Stimulated activated CD4-positive, alpha-beta T cell treated with anti-CD3 and anti-CD28 coated beads, Interleukin-1b, Interleukin-23, amount 100 ng/mL, for 24 hours (primary cell): ENCODE measurements at places on chromosomes 11 and 22.

GRCh38 chr22:47041271-47042115, 279.0 kb downstream of the TBC1D22A start:
- no peak for DNase-seq

GRCh38 chr11:20303391-20303965, 60.0 kb upstream of the HTATIP2 start:
- DNase-seq, result no peak

DNA sequence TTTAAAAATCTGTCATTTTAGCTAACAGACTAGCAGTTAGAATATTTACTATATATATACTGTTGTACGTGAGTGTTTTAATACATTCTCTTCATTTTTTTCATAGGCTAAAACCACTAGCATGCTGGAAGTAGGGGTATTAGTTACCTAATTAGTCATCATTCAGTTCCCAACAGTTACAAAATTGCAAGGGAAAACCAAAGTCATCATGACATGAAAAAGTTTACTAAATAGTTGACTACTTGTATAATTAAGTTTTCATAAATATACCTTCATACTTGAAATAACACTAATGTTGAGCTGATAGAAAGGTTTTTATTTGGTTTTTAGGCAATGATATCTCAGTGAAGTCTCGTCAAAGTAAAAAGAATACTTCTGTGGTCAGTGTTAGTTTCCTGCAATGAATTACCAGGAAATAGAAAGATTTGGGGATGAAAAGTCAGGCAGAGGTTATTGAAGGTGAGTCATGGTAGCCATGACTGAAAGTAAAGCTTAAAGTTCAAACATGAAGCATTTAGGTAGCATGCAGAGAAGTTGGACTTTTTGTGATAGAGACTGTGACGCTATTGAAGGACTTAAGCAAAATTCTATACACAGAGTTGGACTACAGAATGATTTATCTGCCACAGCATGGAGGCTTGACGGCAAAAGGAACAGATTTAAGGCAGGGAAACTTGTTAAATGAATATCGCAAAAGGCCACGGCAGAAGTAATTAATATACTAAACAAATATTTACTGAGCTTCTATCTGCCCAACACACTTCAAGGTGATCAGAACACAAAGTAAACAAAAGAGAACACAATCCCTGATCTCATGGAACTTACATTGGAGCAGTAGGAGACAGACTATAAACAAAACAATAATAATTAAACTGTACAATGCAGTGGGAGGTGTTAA, 828.1 kb upstream of the FAT3 start:
- DNase-seq, result no peak

DNA sequence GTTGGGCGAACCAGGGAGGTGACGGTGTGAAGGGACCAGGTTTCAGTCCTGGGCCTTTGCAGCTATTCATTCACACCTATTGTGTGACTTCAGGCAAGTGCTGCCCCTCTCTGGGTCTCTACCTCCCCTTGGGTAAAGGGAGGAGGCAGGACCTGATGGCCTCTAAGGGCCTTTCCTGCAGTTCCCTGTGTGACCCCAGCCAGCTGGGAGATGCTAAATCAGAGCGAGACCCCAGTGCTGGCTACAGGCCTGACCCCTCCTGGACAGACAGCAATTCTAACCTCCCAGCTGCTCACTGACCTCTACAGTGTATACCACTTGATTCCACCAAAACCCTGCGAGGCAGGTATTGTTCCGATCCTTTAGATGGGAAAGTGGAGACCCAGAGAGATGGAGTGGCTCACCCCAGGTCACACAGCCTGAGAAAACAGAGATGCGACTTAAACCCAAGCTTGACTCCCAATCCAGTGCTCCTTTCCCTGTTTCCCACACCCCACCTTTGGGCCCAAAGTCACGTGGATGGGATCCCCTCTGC, 6.2 kb downstream of the MAFF start:
- DNase-seq, result no peak

DNA sequence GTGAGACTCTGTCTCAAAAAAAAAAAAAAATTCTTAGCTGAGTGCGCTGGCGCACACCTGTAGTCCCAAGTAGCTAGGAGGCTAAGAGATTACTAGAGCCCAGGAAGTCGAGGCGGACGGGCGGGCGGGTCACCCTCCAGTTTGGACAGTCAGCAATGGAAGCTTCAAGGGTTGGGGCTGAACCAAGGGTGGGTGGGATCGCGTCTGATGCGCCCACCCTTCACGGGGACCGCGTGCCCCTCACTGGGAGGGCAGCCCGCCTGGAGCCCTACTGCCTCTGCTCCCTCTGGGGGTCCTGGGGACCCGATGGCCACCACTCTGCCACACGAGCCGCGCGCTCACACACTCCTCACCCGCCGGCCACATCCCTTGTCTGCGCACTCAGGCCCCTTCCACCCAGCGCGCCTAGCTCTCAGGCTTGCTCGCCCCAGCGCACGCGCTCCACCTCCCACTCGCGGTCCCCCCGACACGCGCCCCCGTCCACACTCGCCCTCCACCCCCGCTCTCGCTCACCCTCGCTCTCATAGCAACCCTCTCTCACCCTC, 494 bp downstream of the CHID1 start:
- DNase-seq, result no peak

DNA sequence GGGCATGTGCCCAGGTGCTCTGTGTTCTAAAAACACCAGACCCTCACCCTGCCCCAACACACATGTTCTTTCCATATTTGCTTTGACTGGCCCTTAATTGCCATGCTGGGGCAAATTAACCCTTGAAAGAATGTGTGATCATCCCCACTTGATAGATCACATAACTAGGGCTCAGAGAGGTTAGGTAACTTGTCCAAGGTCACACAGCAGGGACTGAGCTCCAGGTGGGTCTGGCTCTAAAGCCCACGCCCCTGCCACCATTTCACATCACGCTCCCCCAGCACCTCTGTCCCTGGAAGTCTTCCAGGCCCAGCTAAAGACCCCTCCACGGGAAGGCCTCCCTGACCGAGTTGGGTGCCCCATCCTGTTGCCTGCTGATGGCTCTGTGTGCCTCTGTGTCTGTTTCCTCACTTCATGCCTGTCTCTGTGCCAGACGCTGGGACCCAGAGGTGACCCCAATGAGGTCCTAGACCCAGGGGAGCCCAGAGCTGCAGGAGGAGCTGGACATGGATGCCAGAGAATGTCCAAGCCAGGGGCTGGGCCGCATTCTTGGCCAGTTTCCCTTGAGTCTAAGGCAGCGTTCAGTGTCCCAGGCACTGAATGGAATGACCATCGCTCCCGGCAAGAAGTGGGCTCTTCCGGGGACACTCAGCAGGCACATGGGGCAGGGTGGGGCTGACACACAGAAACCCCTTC, 79.7 kb downstream of the MYO7A start:
- no peak for DNase-seq

DNA sequence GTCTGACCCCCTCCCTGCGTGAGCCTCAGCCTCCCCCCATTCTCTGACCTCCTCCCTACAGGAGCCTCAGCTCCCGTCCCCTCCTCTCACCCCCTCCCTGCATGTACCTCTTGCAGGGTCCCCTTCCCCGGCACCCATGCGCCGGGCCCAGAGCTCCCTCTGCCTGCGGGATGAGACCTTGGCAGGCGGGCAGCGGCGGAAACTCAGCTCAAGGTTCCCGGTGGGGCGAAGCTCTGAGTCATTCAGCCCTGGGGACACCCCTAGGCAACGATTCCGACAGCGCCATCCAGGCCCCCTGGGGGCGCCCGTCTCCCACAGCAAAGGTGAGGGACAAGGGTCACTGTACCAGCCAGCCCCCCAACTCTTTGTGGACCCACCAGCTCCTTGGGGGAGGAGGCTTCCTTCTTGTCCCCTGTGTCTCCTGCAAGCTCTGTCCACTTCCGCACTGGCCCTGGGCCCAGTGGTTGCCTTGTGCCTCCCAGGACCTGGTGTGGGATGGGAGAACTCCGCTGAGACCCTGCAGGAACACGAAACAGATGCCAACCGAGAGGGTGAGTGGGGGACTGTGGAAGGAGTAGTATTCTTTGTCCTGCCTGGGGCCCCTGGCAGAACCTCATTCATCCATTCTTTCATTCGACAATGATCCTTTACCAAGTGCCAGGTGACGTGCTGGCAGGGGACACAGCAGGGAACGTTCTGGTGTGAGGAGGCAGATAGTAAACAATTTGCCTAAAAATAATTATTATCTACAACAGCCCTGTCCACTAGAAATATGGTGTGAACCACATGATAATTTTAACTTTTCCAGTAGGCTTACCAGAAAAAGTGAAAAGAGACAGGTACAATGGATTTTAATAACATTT, 3.7 kb upstream of the RPS6KA4 start:
- DNase-seq, result no peak

- DNase-seq, result no peak
Measured at GRCh38 chr11:129918361-129918760, 23.0 kb upstream of the NFRKB start.

DNA sequence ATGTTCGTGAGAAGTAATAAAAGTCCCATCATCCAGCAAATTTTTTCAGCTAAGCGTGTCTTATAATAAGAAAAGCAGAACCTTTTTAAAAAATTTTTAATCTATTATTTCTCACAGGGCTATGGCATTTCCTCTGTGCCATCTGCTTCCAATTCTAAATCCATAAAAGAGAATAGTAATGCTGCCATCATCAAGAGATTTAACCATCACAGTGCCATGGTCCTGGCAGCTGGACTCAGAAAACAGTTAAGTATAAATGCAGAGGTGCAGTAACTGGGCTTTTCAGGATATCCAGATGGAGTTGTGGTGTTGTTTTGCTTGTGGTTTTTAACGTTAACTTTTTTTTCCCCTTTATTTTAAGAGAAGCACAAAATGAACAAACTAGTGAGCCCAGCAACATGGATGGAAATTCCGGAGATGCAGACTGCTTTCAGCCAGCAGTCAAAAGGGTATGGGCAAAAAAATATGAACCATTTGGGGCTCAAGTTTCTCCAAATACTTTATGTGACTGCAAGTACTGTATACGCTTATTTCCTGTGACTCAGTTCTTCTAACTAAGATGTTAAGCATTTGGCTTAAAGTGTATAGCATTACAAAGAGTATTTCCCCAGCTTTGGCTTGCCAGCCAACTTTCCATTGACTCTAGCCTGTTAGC, 25.2 kb downstream of the GTF2H1 start:
- no peak for DNase-seq

DNA sequence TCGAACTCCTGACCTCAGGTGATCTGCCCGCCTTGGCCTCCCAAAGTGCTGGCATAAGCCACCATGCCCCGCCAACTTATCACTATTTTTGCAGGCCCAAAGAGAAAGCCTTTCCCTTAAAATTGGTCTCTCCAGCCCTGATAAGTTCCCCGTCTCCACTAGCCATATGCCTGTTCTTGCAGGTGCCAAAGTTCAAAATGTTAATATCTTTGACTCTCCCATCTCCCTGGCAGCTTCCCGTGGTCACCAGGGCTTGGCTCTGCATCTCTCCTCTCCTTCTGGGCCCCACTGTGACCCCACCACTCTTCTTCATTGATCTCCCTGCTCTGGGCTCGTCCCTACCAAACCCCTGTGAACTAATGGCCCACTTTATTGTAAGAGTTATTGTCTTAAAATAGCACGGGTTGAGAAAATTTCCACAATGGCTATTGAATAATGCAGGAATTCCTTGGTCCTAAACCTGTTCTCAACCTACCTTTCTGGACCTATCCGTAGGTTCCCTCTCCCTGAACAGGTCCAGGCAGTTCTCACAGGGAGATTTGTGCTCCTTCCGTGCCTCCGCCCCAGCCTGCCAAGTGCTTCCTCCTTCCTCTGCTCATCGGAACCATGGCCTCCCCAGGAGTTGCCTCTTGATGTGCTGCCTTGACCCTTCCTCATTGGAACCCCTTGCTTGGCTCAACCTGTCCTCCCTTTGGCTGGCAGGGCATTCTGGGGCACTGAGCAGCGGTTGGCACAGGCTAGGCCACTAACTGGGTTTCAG, 147.5 kb downstream of the DSCAML1 start:
- no peak for DNase-seq

DNA sequence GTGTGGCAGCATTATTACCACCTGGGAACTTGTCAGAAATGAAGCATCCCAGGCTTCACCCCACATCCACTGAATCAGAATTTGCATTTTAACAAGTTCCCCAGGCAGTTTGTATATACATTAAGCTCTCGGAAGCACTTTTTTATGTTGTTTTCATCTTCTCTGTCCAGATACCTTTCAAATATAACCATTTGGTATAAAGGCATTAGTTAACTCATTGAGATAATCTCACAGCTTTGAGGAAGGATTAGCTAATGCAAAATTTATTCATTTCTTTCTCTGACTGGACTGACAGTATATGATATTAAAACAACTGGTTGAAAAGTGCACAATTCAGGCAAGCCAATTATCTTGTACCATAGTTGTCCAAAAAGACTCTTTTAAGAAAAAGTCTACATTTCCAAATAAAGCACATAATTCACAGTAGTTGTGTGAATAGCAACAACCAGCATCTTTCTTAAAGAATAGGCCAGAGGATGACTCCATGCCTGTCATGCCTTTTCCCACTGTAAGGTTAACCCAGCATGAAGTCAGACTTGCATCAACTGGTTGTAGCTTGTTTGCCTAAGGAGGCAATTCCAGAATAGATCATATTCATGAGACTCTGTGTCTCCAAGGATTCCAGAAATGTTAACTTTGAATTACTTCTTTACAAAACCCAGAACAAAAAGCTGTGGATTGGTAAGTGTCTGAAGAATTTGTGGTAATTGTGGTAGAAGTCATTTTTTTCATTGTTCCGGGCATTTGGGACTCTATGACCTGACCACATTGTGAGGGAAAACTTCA, 254.3 kb upstream of the SESN3 start:
- DNase-seq, result no peak

- DNase-seq, result no peak
Measured at GRCh38 chr11:121890946-121891515, 225.0 kb downstream of the BLID start.

GRCh38 chr11:35127619-35128018, 11.4 kb upstream of the CD44 start:
- DNase-seq, result no peak

DNA sequence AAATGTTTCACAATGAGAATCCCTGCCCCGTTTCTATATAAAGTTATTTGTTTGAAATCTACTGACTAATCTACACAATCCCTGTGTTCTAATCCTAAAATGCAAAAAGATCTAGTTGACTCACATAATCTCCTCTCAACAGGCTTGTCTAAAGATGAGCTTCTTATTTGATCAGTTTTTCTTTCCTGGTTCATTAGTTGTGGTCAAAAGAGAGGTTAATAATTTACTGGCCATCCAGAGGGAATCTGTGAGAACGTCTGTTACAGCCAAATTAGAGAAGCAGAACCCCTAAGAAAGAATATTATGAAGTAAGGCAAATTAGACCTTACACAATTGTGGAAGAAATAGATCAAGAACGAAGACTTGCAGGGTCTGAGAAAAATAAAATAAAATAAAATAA, 173.7 kb upstream of the ANO3 start:
- DNase-seq, result no peak

DNA sequence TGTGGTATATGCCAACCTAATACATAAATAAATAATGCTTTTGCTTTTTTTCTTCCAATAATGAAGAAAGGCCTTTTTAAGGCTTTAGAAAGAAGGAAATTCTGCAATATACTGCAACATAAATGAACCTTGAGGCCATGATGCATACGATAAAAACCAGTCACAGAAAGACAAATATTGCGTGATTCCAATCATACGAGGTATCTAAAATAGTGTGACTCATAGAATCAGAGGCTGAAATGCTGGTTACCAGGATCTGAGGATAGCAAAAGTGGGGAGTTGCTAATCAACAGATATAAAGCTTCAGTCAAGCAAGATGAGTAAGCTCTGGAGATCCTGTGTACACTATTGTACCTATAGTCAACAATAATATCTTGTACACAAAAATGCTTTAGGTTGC, 24.2 kb downstream of the MS4A6A start:
- no peak for DNase-seq
